ENCODE measurements at places on chromosomes 1 and 21.
A peak's percentile ranks its signal among the peaks of the same experiment; 100 is the strongest.

DNA sequence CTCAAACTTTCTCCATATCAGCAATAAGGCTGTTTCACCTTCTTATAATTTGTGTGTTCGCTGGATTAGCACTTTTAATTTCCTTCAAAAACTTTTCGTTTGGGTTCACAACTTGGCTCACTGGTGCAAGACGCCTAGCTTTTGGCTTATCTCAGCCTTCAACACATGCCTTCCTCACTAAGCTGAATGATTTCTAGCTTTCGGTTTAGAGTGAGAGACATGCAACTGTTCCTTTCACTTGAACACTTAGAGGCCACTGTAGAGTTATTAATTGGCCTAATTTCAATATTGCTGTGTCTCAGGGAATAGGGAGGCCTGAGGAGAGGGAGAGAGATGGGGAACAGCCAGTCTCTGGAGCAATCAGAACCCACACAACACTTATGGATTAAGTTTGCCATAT, 41.2 kb upstream of the IFNLR1 start:
- no peak for DNase-seq

GRCh38 chr1:102466487-102466886, 469.8 kb upstream of the OLFM3 start:
- no peak for DNase-seq

DNA sequence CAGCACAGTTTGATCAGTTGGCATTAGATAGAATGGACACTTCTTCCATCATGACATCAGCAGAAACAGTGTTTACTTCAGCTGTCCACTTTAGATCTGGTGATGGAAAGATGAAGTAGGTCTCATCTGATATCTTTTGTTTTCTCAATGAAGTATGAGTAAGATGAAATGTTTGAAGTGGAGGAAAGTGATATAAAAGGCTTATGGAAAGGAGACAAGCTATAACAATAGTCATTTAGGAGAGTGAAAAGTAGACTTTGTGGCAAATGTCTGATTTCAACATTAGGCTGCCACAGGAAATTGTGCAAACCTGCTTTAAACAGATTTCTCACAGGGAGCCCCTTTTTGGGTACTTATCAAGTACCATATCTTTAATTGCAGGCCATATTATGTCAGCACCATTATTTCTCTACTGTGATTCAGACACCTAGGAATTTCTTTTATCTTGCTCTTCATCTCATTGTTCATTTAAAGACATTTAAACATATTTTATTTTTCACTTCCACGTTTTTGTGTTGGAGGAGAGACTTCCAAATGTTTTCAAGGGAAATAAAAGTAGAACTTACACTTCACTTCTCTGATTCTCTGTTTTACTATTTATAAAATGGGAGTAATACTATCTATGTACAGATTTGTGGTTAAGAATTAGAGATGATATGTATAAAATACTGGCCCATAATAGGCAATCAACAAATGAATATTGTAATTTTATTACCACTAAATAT, 18.1 kb downstream of the PDC start:
- DNase-seq: peak; percentile 9

- DNase-seq: no peak
Measured at GRCh38 chr1:162384601-162385279, 3.2 kb downstream of the C1orf226 start.

- DNase-seq: no peak
Measured at GRCh38 chr1:234970401-234970730, 158.3 kb downstream of the TOMM20 start.

GRCh38 chr1:194181845-194182244, 995.4 kb upstream of the B3GALT2 start:
- no peak for DNase-seq

GRCh38 chr1:26340047-26340481, 13.9 kb downstream of the CRYBG2 start:
- no peak for DNase-seq

DNA sequence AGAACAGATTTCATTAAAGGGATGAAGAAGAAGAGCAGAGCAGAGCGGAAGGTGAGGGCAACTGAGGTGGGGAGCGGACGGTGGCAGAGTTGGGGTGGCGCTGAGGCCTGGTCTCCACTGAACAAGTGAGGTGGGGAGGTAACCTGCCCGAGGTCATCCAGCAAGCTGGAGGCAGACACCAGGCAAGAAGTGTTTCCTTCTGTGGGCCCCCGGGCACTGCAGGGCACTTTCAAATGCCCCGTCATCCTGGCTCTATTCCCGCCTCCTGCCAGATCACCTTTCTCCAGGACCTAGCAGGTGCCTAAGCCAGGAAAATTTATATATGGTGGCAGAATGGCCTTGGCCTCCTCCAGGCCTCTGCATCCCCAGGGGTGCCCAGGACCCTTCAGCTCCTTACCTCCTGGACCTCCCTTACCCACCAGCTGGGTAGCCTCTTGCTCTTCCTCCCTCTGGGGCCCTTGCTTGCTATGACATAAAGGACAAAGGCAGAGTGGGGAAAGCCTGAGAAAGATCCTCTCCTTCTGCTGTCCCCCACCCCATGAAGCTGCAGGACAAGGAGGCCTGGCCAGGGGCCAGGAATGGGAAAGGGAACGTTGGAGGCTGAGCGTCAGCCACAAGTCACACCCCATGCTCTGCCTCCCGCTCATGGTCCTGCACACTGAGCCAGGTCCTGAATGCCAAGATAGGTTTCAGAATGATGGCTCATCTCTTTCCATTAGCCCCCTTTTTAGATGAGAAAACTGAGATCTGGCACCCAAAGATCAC, 29.0 kb downstream of the VWA5B1 start:
- DNase-seq: no peak

- no peak for DNase-seq
Measured at GRCh38 chr21:37514038-37514667, 147.6 kb downstream of the DYRK1A start.

- no peak for DNase-seq
Measured at GRCh38 chr1:45282351-45282750, 44.3 kb upstream of the HPDL start.

GRCh38 chr1:111507411-111508201, 4.2 kb upstream of the ADORA3 start:
- peak; percentile 48 for DNase-seq

- DNase-seq: no peak
Measured at GRCh38 chr1:55821234-55821633, 606.1 kb upstream of the USP24 start.

- DNase-seq: no peak
Measured at GRCh38 chr21:42609811-42610210, 43.6 kb upstream of the PDE9A start.

DNA sequence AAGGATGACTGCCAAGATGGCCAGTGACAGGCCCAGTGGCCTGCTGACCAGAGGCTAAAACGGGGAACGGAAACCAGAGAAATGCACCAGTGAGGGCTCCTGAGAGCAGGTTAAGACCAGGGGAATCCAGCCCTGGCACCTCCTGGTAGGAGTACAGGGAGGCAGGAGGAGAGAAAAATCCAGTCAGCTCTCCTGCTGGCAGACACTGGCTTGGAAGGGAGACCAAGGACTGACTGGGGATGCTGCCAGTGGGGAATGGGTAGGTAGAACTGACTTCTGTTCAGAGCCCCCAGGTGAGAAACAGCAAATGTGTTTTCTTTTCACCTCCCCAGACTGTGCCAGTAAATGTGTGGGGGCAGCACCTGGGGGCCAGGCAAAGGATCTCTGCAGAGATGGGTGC, 27.7 kb upstream of the CRNN start:
- no peak for DNase-seq

- DNase-seq: no peak
Measured at GRCh38 chr1:119911775-119912174, 15.5 kb upstream of the ADAM30 start.

DNA sequence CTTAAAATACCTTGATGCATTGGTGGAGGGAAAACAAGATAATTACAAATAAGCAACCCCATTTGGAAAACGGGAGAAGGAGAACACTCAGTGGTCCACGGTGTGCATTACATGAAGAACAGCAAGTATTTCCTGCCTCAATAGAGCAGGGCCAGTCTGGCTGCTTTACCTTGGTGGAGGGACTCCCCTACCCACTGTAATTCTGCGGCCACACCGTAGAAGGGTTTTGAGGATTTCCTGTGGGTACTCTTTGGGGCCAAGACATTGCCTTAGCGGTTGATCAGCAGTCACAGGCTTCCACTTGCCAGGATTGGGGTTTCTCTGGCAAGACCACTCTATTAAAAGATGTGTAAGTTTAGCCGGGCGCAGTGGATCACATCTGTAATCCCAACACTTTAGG, 16.3 kb upstream of the TMEM54 start:
- DNase-seq: no peak

GRCh38 chr1:180094705-180095295, 59.9 kb upstream of the QSOX1 start:
- DNase-seq: no peak

GRCh38 chr21:32712043-32712442, 15.8 kb downstream of the SYNJ1 start:
- no peak for DNase-seq

- no peak for DNase-seq
Measured at GRCh38 chr1:117659550-117660270, 53.9 kb downstream of the TENT5C start.

DNA sequence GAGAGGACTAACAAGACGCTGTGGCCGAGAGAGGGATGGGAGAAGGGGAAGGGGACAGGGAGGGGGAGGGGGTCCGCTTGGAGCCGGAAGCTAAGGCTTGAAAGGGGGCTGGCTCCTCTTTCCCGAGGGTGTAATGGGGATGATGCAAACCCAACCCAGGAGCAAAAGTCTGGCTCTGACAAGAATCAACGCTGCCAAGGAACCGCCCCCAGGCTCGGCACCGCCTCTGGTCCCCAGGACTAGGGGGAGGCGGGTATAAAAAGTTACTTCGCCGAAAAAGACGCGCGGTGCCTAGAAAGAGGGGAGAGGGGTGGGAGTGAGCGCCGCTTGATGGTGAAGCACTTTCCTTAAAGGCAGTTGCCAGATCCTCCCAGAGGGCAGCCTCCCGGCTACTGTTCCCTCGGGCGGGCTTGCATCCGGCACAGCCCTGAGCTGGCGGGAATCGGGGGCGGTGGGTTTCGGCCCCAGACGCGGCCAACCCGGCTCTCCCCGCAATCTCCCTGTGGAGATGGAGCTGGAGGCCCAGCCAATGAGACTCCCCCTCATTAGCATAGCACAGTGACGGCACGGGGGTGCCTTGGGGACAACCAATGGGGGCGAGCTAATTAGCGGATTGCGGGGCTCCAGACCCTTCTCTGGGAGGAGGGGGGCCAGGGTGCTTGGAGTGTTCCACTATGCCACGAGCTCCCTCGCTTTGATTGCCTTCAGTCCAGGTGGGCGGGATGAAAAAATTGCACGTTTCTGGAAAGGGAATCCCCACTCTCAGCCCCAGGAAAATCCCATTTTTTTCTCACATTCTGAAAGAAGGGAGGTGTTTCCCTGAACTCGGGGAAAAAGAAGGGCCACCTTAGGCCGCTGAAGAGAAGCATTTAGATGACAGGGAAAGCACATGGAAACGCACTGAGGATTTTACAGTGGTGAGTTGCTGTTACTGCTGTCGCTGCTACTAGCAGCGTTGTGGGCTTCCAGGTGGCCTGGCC, at the start of gene KCNT2:
Gene KCNT2, minus strand, starts transcription at position 51 of the 980 bp plus-strand sequence. CDS start 131 bp downstream, outside the sequence.
- peak; percentile 70 for DNase-seq

- DNase-seq: peak; percentile 87
Measured at GRCh38 chr1:209354111-209354839, 229.2 kb upstream of the CAMK1G start.

GRCh38 chr1:202837746-202838262, 27.1 kb downstream of the PCAT6 start:
- DNase-seq: no peak

DNA sequence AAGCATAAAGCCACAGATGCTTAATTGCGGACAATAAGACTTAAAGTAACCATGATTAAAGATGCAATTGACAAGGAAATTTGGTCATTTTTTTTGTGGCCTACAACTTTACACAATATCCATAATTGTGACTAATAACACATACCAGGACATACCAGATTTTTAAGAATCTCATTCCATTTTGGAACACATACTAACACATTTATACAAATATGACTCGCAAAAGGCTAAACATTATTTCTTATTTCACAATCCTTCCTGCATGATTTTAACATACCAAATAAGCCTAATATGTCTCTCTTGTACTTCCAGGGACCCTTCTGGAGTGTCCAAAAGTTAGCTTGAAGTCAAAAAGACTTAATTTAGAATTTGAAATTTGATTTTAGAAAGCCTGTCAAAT, 48.8 kb downstream of the DR1 start:
- DNase-seq: peak; percentile 69

GRCh38 chr1:155245163-155245524, 10.1 kb downstream of the ENTREP3 start:
- DNase-seq: no peak
